ENCODE measurements at places on chromosomes 7 and 10.

DNA sequence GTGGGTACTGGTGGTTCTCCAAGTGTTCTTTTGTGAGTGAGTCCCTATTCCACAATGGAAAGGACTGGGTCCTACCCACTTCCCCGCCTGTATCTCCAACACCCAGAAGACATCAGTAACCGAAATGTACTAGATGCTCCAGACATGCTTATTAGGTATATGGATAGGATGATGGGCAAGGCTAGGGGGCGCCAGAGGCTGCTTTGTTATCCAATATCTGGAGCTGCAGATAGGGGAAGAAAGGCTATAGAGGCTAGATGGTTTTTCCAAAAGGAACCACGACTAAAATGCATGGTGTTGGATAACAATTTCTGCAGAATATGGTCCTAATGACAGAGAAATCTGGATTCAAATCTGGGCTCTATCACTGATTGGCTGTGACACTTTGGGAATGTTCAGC is 56.2 kb upstream of the TM9SF3 start:
- peak; percentile 60 for DNase-seq

DNA sequence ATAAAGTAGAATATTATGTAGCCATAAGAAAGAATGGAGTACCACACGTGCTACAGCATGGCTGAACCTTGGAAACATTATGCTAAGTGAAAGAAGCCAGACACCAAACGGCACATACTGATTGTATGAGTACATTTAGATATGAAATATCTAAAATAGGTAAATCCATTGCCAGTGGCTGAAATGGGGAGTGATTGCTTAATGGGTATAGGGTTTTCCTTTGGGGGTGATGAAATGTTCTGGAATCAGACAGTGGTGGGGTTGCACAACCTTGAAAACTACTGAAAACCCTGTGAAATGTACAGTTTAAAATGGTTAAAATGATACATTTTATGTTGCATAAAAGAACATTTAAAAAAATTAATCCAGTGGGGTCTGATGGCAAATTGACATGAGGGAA is 667.9 kb downstream of the AUTS2 start:
- DNase-seq: no peak

DNA sequence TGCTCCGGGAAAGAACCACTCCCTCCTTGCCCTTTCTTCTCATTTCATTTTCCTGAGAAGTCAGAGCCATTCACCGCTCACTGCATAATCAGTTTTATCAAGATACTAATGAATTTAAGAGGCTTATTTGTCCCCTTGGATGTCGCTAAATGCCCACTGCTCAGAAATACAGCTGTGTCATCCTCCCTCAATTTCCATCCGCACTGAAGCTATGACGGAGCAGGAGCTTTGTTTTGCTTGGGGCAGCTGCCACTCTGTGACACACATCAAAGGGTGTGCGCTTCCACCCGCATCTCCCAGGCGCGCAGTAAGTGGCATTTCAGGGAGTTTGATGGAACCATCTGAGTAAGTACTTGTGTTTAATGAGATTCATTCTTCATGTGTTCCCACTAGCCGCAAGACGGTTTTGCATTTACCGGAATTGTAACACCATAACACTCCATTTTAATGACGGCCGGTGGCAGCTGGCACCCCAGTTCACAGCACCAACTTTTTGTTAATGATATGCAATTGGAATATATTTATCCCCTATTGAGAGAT is 103.8 kb upstream of the PARD3 start:
- peak; percentile 5 for DNase-seq

GRCh38 chr7:16785846-16786245 is 19.0 kb downstream of the AGR2 start:
- DNase-seq: no peak

DNA sequence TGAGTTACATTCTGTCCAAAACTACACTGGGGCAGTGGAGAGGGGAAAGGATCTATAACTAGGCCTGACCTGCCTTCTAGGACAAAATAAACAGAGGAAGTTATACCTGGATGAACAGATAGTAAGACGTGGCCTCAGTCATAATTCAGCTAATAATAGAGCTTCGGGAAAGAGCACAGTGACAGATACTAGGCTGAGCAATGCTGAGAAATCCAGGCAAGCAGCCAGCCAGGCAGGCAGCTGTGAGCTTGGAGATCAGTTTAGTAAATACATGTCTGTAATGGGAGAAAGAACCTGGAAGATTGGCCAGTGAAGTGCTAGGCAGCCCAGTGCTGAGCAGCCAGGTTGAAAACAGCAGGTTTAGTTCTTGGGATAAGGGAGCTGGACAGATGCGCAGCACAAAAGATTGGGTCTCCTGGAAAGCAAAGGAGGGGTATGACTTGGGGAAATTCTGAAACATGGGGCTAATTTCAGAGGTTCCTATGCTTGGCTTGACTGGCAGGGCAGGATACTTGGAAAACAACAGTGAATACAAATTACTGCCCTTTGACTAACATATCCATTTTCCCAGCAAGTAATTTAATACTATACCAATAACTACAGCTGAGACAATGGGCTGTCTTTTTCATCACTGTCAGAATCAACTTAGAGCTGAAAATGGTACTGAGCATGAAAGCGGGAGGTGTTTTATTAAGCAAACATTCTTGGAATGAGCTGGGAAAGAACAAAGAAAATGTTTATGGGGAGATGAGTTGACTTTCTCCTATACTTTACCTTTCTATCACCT is 140.8 kb downstream of the DGKB start:
- peak; percentile 14 for DNase-seq
